Globus pallidus (tissue), 1 donor: ENCODE measurements at places on chromosomes 5 and 9.

GRCh38 chr9:89497978-89498851 is at the start of gene SEMA4D:
TSS of gene SEMA4D (minus strand) at chr9:89498113. CDS start at chr9:89405456, 92,657 bp downstream.
- peak; percentile 92 for DNase-seq

DNA sequence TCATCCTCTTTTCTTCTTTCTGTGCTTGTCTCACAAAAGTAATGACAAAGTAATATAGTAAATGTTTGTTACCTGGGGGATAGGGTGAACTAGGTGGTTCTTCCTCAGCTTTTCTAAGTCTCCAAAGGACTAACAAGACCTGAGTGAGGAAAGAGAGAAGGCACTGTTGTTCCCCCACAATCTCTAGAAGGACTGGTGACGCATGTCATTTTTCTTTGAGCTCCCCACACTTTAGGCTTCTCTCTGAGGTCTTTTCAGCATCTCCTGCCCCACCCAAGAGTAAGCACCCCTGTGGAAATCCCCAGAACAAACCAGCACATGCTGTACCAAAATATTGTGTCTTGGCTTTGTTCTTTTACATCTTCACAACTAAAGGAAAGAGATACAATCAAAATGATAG is 2.4 kb upstream of the IL7R start:
- no peak for DNase-seq

GRCh38 chr5:175383350-175383749 is 60.6 kb downstream of the DRD1 start:
- peak; percentile 53 for DNase-seq

DNA sequence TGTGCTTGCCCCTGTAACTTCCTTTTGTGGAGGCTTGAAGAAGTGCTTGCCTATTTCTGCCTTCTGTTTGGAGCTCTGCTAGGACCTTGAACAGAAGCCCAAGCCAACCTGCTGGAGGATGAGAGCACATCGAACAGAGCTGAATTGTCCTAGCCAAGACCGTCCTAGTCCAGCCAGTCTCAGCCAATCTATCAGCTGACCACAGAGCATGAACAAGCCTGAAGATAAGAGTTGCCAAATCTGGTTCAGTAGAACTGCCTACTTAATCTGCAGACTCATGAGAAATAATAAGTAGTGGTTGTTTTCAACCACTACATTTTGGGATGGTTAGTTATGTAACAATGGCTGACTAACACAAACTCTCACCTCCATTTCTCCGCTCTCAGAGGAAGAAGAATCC is 4.4 kb upstream of the SNX2 start:
- DNase-seq = no peak

DNA sequence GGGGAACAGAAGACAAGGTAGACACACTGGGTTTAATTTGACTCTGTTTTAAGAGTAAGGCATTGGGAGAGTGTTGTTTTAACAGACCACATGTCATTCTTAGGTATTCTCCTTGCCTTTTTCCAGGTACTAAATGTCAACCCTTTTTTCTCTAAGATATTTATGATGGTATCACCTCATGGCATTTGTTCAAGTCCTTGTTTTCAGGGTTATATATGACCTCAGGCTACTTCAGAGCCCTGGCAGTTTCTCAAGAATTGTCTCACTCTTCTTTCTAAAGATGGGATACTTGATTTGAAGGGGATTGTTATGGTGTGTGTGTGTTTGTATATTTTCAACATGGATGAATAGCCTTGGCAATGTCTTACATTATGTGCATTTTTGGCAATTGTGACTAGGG is 131.1 kb upstream of the ACTBL2 start:
- no peak for DNase-seq

DNA sequence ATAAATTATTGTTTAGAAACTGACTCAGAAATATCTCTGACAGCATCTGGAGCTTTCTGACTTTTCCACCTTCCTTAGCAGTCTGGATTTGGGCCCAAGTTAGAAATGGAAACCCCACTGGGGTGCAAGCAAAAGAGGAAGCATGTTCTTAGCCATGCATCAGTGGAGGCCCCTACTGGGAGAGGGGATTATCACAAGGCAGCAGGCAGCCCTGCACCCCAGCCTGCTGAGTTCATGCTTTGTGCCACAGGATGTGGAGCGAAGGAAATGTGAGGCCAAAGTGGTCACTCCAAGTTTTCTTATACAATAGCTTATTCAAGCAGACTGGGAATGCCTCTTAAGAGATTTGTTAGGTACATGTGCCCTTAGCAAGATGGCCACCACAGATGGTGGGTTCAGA is 146.5 kb upstream of the TLX3 start:
- DNase-seq = no peak

GRCh38 chr9:104961238-104961637 is 33.3 kb upstream of the ABCA1 start:
- no peak for DNase-seq

DNA sequence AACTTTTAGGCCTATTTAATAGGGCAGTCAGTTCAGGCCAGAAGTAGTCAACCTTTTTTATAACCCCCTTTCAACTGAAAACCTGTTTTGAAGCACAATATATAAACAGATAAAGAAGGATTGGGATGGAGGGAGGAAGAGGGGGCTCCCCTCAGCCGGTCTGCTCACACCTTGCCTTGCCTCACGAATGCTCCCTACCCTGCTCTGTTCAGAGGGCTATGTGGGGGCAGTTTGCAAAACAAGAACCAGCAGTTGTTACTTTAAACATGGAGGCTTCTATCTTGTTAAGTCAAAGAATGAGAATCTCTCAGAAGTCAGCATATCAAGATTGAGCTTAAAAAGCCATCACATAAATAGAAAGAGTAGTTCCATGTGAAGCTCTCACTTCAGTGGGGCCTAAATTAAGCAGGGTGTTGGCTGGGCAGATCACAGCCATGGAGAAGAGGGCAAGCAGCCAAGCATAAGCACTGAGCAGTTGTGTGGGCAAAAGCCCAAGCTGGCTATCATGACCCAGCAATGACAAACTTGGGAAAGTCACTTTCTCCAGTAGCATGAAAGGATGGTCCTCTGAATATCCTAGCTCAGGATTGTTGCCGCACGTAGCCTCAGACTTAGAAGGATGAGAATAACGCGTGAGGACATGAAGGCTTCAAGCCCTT is 70.6 kb downstream of the ALDH1A1 start:
- DNase-seq = no peak

- DNase-seq = no peak
Measured at GRCh38 chr5:5124231-5124630, 15.9 kb upstream of the ADAMTS16 start.

- DNase-seq = no peak
Measured at GRCh38 chr9:93298498-93299417, 114.8 kb downstream of the WNK2 start.

DNA sequence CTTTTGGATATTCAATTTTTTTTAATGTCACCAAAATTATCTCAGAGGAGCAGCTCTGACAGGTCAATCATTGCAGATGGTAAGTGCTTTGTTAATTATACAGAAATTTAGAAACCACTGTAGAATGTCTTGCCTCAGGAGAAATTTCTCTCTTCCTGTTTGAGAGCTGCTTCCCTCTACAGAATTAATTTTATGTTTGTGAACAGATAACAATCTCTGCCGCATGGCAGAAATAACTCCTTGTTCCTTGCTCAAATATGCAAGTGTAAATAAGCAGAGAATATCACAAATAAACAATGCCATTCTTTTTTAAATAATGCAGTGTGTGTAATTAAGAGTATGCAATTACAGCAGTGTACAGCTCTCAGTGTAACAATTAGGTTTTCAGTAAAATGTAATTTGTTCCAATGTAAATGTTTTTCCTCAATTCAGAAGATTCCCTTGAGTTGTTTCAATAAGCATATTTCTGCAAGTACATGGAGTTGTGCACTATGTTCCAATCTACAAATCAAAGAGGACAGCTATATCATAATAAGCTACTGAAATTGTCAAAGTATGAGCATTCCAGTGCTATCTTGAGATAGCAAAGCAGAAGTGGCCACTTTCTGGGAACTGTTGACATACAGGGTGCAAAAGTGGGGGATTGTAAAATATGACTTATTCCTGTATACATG is 1012.8 kb downstream of the MAT2B start:
- no peak for DNase-seq

GRCh38 chr5:165783024-165783423 is 2277.6 kb downstream of the MAT2B start:
- DNase-seq = no peak

DNA sequence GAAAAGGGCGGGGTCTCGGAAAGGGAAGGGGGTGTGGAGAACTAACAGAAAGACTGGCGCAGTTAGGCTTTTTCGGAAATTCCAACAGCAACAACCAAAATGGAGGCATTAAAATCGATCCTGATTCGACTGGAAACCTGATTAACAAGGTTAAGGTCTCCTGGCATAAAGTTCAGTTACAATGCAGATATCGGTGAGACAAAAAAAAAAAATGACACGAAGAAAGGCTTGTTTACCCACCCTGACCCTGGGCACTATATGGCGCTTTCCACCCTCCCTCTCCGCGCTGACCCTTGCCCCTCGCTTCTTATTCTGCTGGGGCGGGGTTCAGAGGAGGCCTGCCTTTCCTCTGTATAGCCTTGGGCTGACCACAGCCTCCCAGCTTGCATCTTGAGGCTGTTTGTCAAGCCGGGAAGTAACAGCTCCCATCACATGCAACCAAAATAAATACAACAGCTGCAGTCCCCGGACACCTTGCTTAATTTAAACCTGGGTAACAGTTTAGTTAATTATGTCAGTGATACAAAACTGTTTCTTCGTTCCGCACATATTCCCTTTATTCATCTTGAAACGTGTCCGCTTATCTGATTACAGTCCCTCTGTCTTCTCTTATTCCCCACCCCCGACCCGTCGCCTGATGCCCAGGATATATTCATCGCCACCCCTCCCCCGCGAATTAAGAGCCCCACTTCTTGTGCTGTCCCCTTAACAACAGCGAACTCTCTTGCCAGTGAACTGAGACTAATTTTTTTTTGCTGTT is 795 bp upstream of the PJA2 start:
- DNase-seq = peak; percentile 87

DNA sequence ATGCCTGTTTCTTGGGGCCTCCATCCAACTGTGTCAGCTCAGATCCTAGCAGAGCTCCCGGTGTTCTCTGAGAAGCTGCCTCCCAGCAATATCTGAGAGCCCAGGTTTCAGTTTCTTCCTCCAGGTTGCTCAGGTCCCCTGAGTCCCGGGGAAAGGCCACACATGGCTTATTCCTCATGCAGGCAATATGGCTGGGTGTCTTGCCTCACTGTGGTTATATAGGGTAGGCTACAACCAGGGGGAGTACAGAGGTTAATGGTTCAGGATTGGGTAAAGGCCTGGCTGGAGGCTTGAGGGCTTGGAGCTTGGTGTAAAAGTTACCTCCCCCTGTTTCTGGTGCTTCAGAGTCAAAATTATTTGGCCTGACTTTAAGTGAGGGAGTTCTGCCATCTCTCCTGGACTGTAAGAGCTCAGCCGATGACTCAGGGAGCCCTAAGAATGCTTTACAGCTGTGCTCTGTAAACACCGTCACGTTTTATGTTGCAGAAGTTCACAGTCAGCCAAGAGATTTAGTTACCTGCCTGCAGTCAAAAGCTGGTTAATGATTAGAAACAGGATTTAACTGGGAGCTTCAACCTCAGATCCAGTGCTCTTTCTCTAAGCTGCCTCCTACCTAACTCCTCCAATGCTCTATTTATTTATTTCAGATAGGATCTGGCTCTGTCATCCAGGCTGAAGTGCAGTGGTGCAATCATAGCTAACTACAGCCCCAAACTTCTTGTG is 24.3 kb upstream of the UBAP2 start:
- DNase-seq = no peak

GRCh38 chr9:122642226-122642625 is 15.2 kb downstream of the OR1B1 start:
- no peak for DNase-seq

DNA sequence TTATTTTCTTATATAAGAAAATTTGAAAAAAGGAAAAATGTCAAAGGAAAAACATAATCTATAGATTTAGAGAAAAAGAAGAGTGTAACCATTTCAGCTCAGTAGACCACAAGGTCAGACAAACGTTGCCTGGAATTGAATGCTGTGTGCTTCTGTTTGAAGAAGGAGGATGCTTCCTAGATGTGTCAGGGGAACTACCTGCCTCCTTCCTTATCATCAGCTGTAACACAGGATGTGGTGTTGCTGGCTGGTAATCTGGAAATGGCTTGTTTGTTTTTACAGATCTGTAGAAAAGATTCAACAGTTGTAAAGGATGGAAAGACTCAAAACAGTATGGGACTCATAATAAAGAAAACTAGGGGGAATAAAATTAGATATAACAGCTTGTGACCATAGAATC is 160.7 kb upstream of the MEF2C start:
- no peak for DNase-seq

DNA sequence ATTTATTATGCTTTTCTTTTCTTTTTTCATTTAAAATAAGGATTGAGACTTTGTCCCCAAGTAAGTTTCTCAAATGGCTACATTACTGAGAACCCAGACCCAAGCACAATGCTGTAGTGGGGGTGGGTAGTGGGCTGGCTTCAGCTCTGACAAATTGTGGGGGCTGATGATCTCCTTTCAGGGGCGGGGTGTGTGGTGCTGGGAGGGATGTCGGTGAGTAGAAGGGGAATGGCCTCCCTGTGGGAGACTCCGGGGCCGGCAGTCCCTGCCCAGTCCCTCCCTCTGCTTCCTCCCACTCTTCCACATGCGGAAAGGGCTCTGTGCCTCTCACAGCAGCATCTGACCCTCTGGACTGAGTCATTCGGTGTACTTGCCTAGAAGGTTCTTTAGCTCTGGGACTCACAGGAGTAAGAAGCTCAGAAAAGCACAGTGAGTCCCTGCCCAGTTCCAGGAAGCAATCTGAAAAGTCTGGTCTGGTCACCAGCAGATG is 14.3 kb downstream of the CD180 start:
- DNase-seq = no peak

GRCh38 chr9:132879457-132880323 is 992 bp downstream of the SPACA9 start:
- no peak for DNase-seq

GRCh38 chr5:87233143-87233542 is 34.5 kb upstream of the RASA1 start:
- DNase-seq = no peak

DNA sequence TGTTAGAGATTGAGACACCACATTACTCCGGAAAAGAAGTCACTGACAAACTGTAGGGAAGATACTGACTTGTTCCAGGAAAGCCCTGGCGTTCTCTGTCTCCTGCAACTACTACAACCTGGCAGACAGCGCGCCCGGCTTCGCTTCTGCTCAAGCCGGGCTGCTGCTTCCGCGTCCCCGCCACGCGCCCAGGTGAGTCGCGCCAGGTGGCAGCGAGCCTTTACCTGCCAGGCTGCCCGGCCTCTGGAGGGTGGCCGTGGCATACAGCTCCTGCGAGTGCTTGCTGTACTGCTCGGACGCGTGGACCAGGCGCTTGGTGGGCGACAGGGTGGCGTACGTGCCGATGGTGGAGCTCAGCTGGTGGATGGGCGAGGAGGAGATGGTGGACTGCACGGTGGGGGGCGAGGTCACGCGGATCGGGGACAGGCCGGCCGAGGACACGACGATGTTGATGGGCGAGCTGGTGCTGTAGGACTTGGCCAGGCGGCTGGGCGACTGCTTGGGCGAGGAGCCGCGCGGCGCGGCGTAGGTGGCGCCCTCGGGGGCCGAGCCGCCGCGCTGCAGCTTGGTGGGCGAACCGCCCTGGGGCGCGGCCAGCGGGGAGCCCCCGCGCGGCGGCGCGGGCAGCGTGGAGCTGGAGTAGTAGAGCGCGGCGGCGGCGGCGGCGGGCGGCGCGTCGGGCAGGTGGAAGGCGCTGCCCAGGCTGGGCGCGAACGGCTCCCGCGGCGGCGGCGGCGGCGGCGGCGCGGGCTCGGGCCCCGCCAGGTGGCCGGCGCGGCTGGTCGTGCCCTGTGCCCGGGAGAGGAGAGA is 519.6 kb downstream of the CTNND2 start:
- DNase-seq = peak; percentile 76

- DNase-seq = no peak
Measured at GRCh38 chr5:18113721-18114120, 479.5 kb downstream of the TAF11L14 start.
